Left lobe of liver (tissue), 2 donors: ENCODE measurements at places on chromosomes 2 and 18.

- DNase-seq = no peak
Measured at GRCh38 chr18:76913583-76913982, 91.2 kb downstream of the ZNF236 start.

GRCh38 chr2:127256381-127256780 is 36.3 kb upstream of the CYP27C1 start:
- DNase-seq = no peak

DNA sequence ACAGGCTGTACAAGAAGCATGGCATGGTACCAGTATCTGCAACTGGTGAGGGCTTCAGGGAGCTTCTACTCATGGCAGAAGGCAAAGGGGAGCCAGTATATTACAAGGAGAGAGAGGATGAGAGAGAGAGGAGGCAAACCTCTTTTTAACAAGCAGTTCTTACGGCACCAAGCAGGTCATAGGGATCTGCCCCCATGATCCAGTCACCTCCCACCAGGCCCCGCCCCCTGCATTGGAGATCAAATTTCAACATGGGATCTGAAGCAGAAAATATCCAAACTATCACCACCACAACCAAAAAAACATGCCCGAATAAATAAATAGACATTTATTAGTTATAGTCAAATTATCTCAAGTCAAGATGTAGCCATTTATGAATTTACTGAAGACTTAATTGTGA is 14.5 kb upstream of the SLC35F5 start:
- no peak for DNase-seq

- DNase-seq = peak; percentile 88
Measured at GRCh38 chr2:21052044-21052443, 8.2 kb upstream of the APOB start.

DNA sequence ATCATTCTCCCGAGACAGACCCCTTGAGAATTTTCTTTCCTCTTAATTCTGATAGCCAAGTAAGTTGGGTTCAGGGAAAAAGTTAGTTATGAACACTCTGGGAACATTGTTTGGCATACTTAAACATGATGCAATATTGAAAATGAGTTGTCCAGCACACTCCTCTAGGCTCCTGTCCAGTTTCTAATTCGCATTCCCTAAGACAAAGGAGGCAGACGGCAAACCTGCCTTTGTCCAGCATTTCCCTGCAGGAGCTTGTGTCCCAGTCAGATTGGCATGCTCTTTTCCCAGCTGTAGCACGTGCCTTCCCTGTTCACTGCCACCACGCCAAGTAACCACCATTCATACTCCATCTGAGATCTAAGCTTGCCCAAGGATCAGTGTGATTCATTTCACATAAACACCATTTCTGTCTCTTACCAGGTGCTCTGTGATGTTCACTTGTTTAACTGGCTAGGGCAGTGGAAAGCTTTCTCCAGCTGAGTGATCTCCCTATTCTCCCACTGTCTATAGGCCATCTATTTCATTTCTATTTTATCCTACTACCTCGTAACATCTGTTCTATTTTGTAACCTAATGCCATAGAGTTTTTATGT is 150.0 kb upstream of the EPB41L3 start:
- DNase-seq = no peak

GRCh38 chr18:71136487-71136886 is 847.6 kb downstream of the SOCS6 start:
- DNase-seq = no peak

DNA sequence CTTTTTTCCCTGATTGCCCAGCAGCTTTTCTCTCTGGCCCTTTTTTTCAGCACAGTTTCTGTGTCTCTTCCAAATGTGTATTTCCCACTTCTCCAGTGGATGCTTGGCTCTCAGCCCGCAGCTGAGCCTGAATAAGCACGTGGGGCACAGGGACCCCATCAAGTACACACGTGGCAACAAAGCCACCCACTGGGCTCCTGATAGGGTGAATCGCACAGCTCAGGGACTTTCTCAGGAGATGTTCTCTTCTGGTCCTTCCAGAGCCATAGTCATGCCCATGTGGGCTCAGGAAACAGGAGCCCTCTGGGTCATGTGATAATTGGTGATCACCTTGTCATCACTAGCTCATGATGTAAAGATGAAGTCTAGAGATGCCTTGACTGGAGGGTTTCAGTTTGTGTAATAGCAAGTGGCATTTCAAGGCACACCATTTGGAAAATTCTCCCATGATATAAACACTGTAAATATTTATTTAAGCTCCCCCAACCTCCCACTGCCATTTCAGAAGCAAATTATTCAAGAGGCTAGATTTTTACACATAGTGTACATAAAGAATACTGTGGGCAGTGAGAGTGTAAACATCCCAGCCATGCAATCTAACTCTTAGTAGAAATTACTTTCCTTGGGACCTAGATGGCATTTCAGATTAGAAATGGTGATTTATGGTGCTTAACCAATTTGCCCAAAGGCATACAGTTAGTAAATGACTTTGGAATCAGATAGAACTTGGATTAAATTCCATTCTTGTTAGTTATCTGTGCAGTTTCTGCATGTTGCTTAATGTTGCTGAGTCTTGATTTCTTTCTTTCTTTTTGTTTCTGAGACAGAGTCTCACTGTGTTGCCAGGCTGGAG is 597.5 kb downstream of the SLC4A3 start:
- DNase-seq = no peak

- DNase-seq = peak; percentile 41
Measured at GRCh38 chr2:95274291-95275150, at the start of gene PROM2. Gene PROM2, plus strand, starts transcription at chr2:95274449. Its CDS starts 137 bp downstream, at chr2:95274586.

DNA sequence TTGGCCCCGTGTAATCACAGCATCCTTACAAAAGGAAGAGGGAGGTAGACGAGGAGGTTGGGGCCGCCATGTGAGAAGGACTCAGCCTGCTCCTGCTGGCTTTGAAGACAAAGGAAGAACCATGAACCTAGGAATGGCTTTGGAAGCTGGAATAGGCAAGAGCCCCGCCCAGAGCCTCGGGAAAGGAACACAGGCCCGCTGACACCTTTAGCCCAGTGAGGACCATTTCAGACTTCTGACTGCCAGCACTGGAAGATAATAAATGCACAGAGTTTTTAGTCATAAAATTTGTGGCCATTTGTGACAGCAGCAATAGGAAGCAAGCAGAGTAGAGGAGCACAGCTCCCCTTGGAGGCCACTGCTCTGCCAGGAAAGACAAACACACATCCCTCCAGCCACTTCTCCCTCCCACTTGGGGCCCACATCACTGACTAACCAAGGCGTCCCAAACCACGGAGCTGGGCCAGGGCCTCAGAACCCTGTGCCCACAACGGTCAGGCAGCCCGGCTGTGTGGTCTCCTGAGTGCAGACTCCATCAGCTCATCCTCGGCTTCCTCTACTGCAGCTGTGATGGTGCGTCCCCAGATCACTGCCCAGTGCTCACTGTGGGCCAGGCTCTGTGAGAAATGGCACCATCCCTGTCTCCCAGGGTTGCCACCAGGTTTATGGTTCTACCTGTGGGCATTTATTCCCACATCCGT is 39.7 kb downstream of the TFCP2L1 start:
- DNase-seq = no peak

DNA sequence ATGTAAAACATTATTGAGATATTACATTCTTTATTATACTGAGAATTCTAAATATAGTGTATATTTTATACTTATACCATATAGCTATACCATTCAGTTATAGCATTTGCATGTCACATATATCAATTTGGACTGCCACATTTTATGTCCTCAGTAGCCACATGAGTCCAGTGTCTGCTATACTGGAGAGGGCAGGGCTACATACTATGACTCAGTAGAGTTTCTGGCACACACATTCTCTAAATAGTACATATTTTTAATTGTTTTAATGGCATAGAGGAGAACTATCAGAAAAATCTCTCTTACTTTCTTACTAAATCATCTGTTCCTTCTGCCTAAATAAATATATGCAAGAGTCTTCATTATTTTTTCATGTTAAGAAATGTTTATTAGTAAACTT is 55.4 kb upstream of the COL5A2 start:
- no peak for DNase-seq

- DNase-seq = no peak
Measured at GRCh38 chr2:97870396-97870843, 125.3 kb downstream of the TMEM131 start.

DNA sequence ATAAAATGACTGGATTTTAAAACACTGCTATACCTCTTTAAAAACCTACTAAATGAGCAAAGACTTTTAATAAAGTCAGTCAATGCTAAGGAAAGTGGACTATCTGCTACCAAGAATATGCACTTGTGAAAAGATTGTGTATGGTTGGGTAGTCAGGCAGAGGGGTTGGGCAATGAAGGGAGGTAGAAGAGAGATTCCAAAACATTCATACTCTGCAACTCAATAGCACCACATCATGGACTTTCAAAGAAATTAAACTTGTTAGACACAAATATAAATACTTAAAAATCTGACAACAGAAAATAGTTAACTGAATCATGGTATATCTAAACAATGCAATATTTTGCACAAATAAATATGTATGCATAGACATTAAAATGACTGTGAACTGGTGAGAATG is 139.9 kb upstream of the MAPRE2 start:
- DNase-seq = no peak

- DNase-seq = no peak
Measured at GRCh38 chr2:85326406-85327159, 1.2 kb downstream of the TGOLN2 start.

DNA sequence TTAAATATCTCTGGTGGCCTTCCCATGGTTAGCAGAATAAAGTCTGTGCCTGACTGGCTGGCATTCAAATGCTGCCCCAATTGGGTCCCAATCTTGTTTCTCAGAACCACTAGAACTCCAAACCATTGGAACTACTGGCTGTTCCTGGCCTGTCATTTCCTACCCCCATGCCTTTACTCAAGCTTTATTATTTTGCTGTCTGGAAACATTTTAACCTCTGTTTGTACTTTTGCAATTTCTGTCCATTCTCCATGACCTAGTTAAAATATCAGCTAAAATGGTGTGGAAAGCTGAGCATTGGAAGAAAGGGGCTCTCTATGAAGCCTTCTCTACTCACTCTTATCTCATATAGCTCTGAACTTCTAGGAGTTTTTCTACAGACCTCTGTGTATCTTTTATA is 38.7 kb downstream of the RAPGEF4 start:
- no peak for DNase-seq

DNA sequence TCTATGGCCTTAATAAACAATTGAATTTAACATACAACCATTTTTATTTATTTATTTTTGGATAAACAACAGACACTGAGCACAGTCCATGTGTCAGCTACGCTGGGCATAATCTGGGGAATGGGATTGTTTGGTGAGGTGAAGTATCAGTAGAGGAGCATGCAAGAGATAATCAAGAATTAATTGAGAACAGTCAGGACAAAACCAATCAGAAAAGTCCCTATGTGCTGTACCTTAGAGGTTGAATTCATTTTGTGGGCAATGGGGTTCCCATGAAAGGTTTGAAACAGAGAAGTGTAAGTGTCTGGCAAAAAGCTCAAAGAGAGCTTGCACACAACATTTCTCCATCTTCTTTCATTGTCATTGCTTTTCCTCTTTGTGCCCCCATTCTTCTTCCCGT is 198.2 kb downstream of the RNF144A start:
- no peak for DNase-seq

GRCh38 chr2:205089958-205090357 is 544.7 kb downstream of the PARD3B start:
- no peak for DNase-seq

DNA sequence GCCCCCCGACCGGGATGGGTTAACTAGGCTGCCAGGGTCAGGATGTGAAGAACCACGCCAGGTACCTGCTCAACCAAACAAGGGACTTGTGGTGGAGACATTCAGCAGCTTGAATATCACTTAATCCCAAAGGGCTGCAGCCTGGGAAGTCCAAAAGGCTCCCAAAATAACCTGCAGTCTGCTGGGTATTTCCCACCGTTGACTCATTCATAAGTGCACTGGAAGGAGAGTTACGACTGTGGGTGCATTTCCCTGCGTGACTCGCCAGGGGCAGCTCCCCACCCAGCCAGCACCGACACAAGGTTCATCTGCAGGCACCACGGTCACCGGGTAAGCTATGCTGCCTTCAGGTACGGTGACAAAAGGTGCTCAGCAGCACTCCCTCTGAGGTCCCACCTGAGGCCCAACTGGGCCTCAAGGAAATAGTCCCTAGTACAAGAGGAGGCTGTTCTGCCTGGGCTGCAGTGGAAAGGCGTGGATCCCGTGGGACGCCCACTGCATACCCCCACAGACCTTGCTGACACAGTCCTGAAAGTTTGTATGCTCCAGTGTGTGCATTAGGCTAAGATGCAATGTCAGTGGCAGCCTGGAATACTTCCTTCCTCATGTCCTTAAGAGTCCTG is 86.5 kb downstream of the UXS1 start:
- no peak for DNase-seq

- DNase-seq = no peak
Measured at GRCh38 chr18:10475654-10476291, 21.3 kb downstream of the APCDD1 start.

DNA sequence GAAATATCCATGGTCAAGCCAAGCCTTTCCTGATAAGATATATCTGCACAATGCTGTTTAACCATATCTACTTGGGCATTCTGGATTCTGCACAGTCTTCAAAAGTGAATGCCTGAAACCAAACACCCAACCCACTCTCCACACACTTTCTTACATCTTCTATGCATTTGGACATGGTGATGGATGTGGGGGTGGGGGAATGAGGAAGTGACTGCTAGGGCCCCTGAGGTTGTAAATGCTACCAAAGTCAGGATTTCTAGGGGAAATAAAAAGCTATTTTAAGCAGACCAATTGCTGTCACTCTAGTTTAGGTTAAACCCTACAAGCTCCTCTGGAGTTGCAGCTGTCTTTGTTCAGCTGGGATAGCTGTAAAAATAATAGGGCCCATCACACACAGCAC is 26.7 kb upstream of the TGFA start:
- DNase-seq = no peak

DNA sequence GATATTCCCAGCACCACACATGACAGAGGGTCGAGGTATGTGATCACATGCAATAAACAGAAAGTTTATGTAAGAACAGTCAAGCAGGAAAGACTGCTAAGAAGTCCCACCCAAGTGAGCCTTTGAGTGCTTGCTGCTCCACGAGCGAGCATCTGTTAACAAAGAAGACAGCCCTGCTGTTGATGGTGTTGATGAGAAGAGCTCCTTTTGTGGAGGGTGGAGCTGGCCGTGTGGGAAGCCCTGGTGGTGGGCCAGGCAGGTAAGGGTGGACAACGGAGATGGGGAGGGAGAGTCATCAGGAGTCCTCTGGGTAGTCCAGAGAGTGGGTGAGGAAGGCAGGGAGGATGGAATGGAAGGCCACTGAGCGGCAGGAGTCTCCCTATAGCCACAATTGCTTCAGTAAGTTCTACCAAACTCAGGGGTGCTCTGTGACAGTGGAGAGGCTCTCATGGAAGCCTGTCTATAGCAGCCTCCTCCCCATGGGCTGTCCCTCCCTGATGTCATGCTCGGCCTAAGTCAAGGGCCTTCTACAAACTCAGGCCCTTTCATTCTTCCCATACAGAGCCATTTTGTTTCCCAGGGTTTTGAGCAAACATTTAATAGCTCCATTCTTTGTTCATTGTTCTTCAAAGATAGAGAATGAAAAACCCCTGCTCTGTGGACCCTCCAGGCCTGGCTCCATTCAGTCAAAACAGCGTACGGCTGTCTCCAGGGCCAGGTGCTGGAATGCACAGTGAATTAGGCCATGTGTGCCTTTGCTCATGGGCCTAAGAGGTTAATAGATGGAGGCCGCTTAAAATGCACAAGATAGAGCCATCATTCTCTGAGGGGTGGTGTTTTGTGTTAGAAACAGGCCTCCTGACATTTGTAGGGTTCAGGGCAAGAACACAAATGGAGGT is 494.2 kb upstream of the RAB6C start:
- DNase-seq = no peak
